Hematopoietic multipotent progenitor cell treated with erythropoietin and hydrocortisone succinate and interleukin-3 and kit ligand, for 6 days (in vitro differentiated cells): ENCODE measurements at places on chromosomes 1 and 21.

GRCh38 chr21:41045534-41046268, 122.3 kb upstream of the BACE2 start:
- DNase-seq = peak; percentile 38

DNA sequence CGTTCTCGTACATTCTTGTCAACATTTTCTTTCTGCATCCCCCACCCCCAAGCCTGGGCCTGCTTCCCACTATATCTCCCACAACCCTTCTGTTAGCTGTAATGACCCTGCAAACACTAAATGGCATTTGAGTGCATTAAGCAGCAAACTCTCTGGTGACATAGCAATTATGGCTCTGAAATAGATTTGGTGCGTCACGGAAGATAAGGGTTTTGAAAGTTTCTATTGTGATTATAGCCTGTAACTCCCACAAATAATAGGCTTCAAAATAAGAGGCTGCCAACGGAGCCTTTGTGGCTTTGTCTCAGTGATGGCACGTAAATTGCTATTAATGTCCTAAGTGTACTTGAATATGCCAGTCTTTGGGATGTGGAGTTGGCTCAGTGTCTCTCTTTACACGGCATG, 277.6 kb downstream of the PBX1 start:
- DNase-seq = no peak

- DNase-seq = peak; percentile 85
Measured at GRCh38 chr1:11730429-11730891, 5.5 kb upstream of the AGTRAP start.

DNA sequence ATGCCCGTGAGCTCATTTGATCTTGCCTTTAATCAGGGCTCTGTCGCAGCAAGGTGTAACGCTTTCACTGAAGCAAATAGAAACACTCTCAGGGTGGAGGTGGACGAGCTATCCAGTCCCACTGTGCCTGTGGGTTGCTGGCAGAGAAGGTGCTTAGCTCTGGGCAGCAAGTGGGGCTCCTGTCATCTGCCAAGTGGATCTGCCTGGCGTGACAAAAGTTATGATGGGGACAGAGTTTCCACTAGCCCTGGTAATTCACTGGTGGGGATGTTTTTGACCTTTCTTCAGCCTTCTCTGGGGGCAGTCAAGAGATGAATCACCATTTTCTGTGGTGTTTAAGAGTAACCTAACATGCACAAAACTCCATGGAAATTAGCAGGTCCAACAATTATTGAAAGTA, 71.3 kb upstream of the EDEM3 start:
- DNase-seq = no peak

DNA sequence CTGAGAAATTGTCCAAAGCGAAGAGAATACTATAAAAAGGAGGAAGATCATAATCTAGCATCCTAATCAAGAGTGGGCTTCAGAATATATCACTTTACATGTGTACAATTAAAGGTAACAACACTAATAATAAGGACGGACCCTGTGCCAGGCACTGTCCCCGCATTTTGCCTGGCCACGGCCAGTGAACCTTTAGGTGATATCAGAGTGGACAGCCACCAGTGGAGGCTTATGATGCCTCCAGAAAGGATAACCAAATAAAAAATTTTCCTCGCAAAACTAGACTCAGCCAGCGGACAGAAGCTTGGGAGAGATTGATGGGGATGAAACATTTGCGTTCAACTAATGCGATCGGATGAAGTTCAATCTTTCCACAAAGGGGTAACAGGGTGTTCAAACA, 436.4 kb downstream of the NPHP4 start:
- no peak for DNase-seq

DNA sequence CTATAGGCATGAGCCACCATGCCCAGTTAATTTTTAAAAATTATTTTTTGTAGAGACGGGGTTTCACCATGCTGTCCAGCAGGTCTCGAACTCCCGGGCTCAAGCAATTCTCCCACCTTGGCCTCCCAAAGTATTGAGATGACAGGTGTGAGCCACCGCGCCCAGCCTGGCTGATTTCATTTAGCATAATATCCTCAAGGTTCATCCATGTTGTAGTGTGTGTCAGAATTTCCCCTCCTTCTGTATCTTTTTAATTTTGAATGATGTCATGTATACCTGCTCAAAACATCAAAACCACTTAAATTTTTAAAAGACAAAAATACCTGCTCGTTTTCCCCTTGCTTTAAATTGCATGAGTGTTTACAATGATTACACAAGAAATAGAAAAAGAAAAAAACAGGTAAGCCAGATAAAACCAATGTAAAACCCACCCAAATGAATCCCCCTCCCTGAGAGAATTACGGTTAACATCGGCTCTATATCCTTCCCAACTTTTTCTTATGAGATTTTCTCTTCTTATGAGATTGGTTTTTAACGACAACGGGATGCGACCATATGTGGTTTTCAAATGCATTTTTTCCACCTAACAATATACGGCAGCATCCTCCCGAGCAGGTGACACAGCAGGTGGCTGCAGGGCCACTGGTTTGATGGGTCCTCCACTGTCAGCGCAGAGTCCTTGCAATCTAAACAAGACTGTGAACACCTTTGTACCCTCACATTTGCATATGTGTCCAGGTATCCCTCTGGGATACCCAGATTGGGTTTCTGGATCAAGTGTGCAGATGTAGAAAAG, 22.1 kb downstream of the IFFO2 start:
- no peak for DNase-seq

DNA sequence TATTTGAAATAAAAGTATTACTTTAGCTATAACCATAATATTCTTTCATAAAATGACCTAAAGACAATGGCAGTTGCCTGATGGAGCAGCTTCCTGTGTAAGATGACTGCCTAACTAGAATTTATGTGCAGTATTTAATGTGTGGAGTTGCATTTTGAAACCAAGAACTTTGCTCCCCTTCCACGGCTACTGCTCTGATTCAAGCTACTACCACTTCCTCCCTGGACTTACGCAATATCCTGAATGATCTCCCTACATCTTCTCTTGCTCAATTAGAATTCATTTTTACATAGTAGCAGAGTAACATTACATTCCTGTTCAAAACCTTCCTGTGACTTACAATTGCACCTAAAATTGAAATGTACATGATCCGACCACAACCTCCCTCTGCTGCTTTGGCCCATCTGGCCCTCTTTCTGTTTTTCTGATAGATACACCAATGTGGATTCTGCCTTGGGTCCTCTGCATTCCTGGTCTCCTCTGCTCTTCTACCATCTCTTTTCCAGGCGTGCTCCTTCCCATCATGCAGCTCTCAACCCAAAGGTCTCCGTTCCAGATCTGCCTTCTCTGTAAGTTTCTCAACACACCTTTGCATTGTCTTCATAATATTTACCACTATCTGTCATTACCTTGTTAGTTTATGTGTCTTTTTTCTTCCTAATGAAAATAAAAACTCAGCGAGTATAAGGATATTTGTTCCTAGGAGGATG, 47.4 kb upstream of the USP25 start:
- peak; percentile 60 for DNase-seq

DNA sequence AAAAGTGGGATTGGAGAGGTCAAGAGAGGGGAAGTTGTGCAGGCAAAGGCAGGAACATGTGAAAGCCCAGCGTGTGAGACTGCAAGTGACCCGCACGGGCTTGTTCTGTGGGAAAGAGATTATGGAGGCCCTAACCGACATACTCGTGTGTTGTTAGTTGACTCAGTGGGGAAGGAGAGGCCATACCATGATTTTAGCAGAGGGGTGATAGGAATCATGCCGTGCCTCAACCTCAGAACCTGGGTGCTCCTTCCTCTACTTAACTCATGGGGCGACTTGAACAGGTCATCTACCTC, 19.3 kb downstream of the PGLYRP3 start:
- no peak for DNase-seq

DNA sequence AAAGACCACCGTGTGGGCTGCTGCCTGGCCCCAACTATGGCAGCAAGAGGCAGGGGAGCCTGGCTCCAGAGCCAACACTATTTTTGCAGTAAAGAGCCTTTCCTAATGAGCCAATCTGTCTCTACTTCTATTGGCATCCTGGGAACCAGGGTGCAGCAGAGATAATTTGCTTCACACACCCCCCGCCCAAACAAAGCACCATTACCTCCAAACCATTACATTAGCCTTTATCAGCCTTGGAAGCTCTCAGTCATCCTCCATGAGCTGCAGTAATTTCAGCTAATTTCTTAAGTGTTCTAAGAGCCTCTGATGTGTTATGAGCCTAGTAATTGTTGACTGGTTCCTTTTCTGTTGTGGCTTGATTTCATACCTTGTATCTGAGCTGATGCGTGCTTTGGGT, 21.6 kb downstream of the ARMH1 start:
- no peak for DNase-seq

- DNase-seq = no peak
Measured at GRCh38 chr1:203547147-203547546, 53.2 kb downstream of the OPTC start.

DNA sequence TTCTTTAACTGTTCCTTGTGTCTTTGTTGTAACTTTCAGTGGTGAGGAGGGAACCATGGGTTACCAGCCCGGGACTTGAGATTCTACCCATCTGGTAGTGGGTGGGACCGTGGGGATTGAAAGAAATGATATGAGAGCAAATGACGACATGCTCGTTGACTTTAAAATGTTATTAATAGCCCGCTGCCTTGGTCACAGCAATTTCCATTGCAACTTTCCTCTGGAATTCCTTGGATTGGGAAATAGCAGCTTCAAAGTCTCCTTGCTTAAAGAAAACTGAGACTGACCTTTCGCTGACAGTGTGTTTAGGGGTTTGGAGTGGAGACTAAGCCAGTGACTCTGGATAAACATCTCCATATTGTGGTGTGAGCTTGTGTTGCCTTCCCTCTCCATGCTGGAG, 44.2 kb upstream of the MARK1 start:
- no peak for DNase-seq
